ENCODE measurements at places on chromosomes 6 and 20.

GRCh38 chr6:8888468-8888867 is 453.1 kb upstream of the SLC35B3 start:
- DNase-seq: no peak

DNA sequence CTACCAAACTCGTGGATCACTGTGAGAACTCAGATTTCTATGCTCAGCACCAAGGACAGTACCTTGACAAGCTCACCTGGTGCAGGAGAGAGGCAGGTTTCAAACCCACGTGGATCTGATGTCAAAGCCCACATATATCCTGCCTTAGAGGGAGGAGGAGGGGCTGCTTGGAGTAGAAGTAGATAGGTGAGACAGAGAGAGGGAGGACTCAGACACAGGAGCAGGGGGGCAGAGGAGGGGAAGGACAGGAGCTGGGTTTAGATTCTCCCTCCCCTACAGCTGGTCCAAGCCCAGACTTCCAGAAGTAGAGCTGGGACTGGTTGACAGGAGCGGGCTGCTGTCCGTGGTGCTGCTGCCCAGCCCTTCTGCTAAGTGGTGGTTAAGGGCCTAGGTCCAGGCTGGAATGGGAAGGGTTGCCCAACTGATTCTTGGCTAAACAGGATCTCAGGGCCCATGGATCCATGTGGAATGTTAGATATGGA is 77.5 kb downstream of the CDH22 start:
- DNase-seq: no peak

DNA sequence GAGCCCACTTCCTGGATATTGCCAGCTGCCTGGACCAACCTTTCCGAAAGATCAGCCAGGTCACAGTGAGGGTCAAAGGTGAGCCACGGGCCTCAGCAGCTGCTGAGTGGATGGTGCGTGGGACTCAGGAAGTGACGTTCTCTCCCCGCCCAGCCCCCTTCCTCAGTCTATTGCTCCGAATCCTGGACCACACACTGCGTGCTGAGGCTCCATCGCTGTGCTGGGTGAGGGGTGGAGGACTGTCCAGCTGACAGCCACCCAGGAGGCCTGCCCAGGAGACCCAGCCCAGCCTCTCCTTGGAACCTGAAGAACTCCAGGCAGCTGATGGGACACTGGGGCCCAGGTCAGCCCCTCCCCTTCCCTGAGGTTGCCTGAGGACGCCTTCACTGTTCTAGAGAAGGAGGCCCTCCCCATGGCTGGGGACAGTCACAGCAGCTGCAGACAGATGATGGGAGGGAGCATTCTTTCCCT is 94.4 kb upstream of the CD93 start:
- DNase-seq: no peak

DNA sequence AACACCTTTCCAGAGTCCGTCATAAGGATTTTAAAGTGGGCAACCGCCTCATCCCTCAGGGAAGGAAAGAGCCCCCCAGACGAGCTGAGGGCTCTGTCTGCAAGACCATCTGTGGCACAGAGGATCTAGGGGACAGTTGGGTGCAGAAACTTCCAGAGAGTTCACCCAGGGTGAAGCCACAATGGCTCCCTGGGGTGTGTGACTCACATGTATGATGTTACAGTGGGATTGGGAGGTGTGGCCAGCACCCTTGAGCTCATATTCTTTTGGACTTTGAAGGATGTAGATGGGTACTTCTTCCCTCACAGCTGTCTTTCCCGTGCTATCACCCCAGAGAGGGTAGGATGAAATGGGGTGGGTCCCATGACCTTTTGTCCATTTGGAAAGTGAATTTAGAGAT is 95.5 kb downstream of the NCR2 start:
- DNase-seq: no peak

DNA sequence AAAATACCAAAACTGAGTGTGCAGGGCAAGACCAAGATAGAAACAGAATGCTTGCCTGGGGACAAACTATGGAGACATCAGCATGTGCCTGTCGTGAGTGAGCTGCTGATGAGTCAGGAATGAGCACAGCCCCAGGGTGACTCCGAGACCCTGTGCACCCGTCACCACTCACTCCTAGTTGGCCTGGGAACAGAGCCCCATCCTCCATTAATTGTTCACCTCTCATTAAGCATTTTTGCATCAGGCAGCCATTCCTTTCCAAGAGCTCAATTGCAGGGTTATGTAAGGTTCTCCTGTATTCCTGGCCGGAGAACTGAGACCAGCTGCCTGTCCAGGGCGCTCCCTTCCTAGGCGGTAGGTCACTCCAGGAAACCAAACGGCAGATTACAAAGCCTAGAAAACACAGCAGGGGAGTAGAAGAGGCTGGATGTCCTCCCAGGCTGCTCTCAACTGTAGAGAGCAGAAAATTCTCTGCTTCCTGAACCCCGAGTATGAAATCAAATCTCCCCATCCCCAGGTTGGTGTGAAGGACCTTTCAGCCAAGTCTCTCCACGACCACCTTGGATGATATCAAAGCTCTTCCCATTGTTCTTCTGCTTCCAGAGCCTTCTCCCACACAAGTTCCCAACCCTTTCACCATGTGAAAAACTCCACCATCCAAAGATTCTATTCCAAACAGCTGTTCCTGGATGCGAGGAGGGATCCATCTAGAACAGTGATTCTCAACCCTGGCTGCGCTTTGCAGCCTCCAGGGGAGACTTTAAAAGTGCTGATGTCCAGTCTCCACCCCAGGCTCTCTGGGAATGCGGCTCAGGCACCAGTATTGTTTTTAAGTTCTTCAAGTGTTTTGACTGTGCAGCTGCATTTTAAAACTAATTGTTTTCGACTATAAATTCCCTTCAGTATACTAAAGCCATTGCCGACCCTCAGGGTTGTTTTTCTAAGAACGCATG is 532.6 kb upstream of the JARID2 start:
- DNase-seq: peak; percentile 87

GRCh38 chr20:37657924-37658804 is 35.7 kb upstream of the CTNNBL1 start:
- no peak for DNase-seq

GRCh38 chr6:11380969-11381744 is 148.7 kb upstream of the NEDD9 start:
- DNase-seq: no peak

- DNase-seq: no peak
Measured at GRCh38 chr20:7770578-7770977, 169.7 kb downstream of the HAO1 start.

GRCh38 chr6:11207199-11207968 is 25.1 kb downstream of the NEDD9 start:
- no peak for DNase-seq

- DNase-seq: no peak
Measured at GRCh38 chr6:25058941-25059340, 123.2 kb upstream of the RIPOR2 start.

DNA sequence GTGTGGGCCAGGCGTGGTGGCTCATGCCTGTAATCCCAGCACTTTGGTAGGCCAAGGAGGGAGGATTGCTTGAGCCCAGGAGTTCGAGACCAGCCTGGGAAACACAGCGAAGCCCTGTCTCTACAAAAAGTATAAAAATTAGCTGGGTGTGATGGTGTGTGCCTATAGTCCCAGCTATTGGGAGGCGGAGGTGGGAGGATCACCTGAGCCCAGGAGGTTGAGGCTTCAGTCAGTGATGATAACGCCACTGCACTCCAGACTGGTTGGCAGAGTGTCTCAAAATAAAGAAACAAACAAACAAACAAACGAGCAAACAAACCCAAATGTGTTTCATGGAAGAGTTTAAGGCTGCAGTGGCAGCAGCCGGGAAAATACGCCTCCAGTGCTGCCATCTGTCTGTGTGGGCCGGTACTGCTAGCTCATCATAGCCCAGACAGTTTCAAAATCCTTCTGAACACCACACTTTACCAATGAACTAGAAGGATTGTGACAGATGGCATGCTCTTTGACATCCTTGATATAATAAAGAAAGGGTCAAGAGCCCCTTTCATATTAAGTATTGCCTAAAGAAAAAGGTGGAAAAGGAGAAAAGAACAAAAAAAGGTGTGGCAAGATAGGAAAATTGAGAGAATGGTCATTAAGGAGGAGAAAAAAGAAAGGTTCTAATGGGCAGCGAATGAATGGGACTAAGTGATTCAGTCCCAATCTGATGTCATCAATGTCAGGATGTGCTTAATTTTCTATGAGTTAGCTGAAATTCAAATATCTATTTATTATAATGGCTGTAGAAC is 298.6 kb downstream of the SYNE1 start:
- no peak for DNase-seq

DNA sequence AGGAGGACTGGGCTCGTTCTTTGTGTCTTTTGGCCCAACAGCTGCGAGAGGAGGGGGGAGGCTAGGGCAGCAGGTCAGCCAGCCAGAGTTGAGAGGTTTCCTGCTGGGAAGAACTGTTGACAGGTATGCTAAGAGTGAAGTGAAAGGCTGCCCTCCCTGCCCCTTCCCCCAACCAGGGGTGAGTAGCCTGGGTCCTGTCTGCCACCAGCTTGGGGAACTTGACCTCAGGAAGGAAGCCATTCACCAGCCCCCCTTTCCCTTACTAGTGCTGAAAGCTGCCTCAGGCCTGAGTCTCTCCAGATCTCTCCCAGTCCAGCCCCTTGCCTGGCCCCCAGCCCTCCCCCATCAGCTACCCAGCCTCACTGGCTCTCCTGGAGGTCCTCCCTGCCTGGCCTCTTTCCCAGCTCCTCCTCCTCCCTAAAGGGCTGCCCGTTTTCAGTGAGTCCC is 20.7 kb upstream of the ZNF76 start:
- no peak for DNase-seq

DNA sequence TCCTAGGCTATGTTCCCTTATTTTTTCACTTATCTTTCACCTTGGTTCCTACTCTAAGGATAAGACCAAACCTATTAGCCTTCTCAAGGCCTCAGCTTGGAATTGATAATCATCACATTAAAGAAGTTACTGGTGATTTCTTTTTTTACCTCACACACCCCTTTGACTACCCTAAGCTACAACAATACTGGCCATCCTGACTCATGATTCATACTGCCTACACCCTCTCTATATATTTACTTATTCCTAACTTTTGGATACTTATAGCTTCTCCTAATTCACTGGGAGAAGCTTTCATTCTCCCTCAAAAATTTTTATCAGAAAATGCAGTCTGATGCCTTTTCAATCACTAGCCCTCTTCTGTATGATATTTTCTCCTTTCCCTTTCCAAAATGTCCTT is 256.1 kb downstream of the TBX18 start:
- no peak for DNase-seq

DNA sequence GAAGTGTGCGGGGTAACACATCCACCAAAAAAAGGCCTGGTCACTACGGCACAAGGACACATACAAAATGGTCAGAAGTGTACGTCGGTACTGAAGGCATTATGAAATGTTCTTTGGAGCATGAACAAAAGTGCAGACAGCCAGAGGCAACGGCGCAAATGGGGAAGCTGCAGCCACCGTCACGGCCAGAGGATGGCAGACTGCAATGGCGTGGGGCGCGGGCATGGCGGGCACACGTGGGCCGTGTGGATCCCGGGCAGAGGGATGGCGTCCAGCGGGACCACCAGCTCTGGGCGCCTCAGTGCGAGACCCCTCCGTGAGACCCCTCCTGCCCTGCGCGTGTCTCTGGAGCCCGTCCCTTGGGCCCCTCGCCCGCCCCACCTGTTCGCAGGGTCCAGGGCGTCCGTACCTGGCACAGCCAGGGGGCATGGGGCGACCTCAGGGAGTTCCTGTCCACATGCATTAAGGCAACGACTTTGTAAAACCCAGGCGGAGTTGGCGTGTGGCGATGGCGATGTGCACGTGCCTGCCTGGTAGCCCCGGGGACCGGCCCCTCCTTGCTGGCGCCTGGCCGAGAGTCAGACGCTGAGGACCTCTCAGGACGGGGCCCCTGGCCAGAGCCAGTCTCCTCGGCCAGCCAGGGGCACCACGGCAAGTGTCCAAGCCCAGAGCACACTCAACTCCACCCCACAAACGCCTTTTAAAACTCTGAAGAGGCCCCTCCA is 39.5 kb upstream of the CHRNA4 start:
- no peak for DNase-seq

- DNase-seq: no peak
Measured at GRCh38 chr20:50118203-50118602, 5.3 kb upstream of the UBE2V1 start.

- DNase-seq: no peak
Measured at GRCh38 chr20:36544134-36545018, 3.1 kb downstream of the MYL9 start.

DNA sequence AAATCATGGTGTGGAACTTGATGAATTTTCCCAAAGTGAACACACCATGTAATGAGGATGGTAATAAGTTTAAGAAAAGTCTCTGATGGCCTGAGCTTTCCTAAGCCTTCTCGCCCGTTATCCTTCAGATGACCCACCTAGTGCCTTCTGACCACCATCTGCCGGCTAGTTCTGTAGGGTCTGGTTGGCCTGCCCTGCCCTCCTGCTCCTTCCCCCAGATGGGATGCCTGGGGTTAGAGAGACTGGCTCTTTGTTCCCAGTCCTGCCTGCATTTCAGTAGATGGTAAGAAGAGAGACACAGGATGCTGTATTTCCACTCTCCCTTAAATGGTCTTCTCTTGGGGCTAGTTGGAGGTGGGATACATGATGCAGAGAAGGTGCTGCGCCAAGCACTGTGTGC is 43.0 kb downstream of the TIAM2 start:
- DNase-seq: no peak

- DNase-seq: no peak
Measured at GRCh38 chr6:84417260-84417659, 189.8 kb upstream of the CEP162 start.

All from osteocyte (in vitro differentiated cells).